ENCODE measurements at places on chromosomes 12 and 14. TPM values are rescaled to one million over a fixed set of nuclear protein-coding genes. Genes with fewer than 3 reads are reported as not detected.

The LUM gene
- total RNA-seq = 0.23 TPM

The LMBR1L gene
- total RNA-seq = 34.4 TPM

The JAG2 gene
- total RNA-seq = 43.7 TPM

DNA sequence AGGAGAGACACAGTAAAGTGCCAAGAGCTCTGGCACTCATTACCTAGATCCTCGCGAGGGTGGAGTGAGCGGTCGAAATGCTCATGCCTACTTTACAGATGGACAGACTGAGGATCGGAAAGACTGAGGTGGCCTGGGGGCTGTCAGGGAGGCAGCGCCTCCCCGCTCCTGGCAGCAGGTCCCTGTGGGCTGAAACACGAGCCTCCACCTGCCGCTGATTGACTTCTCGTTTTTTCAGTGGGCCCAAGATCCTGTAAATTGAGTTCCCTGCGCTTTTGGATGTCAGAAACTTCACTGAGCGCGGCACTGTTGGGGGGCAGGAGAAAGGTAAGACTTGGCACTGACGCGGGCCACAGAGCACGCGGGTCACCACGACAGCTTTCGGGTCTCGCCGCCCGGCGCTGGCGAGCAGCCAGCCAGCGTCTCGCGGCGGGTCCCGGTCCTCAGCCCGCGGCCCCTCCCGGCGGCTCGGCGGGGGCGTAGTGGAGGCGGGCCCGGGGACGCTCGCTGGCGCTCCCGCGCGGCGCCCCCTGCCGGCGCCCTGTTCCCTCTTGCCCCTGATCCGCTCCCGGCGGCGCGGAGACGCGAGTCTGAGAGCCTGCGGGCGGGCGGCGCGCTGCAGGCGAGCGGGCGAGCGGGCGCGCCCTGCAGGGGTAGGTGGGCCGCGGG is 552 bp upstream of the SCN8A start:
- DNase-seq = no peak

DNA sequence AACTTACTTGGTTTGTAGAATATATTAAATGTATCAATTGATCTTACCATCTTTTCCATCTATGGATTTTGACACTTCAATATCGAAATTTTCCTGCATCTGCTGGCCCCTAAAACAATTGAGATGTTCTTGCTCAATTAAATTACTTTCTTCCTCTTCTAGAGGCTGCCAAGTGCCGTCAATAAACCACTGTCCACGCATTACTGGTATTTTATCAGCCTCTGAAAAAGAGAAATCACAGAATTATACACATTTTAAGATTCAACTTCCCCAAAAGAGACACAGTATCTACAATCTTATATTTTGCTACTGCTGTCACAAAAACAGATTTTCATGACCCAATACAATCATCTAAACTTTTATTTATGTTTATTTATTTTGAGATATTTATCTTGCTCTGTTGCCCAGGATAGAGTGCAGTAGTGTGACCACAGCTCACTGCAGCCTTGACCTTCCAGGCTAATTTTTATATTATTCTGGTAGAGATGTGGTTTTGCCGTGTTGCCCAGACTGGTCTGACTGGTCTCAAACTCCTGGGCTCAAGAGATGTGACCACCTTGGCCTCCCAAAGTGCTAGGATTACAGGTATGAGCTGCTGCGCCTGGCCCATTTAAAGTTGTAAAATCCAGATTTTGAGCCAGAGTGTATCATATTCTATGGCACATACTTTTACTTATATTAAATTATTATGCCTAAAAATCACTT is 49.3 kb downstream of the DDHD1 start:
- DNase-seq = no peak

The PTPRR gene
- not detected for total RNA-seq

The CIROP gene
- not detected for total RNA-seq

The SERPINA10 gene
- 0.03 TPM for total RNA-seq

The SPX gene
- total RNA-seq = 0.13 TPM

DNA sequence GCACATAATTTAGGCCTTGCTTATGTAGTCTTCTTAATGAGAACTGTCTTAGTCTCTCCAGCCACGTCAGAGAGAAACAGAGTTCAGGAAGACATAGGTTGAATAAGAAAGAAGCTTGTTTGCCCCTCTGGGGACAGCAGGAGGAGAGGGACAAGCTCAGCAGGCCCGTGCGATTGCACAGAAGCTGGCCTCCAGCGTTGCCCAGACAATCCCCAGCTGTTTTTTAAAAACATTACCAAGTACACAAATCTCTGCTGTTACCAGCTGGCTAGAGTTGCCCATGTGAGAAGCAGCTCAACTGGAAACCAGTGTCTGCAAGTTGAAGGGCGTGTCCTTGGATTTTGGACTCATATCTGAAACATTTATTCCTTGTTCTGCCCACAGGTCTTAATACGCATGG is 232.6 kb downstream of the EFCAB11 start:
- no peak for DNase-seq

The SLC5A8 gene
- total RNA-seq = not detected

GRCh38 chr12:64611341-64612284 is 1.3 kb downstream of the RASSF3 start:
- no peak for DNase-seq

The KLRC2 gene
- total RNA-seq = not detected

GRCh38 chr14:101399737-101400517 is 161.4 kb upstream of the DIO3 start:
- no peak for DNase-seq

DNA sequence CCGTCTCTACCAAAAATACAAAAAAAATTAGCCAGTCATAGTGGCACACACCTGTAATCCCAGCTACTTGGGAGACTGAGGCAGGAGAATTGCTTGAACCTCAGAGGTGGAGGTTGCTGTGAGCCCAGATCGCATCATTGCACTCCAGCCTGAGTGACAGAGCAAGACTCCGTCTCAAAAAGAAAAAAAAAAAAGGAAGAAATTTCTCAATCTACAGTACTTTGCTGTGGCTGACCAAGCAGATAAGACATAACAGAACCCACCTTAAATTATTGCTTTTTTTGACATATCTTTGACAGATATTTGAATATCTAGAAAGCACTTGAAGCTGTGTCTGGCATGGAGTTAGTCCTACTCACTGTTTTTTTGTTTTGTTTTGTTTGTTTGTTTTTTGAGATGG is 34.9 kb upstream of the HNF1A start:
- DNase-seq = no peak

DNA sequence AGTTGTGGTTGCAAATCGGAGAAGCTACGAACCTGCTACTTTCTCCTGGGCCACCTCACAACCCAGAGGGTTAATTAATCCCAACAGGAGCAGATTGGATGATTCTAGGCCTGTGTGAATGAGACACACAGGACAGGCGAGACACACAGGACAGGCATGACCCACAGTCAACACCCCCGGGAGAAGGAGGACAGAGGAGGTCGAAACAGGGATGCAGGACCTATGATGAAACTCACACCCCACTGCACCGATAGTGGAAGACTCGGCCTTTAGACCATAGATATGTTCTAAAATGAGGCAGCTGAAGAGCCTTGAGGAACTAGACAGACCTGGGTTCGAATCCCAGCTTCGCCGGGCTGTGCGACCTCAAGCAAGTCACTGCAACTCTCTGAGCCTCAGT is 11.6 kb downstream of the TMEM119 start:
- no peak for DNase-seq

The TMEM30B gene
- total RNA-seq = 0.10 TPM

DNA sequence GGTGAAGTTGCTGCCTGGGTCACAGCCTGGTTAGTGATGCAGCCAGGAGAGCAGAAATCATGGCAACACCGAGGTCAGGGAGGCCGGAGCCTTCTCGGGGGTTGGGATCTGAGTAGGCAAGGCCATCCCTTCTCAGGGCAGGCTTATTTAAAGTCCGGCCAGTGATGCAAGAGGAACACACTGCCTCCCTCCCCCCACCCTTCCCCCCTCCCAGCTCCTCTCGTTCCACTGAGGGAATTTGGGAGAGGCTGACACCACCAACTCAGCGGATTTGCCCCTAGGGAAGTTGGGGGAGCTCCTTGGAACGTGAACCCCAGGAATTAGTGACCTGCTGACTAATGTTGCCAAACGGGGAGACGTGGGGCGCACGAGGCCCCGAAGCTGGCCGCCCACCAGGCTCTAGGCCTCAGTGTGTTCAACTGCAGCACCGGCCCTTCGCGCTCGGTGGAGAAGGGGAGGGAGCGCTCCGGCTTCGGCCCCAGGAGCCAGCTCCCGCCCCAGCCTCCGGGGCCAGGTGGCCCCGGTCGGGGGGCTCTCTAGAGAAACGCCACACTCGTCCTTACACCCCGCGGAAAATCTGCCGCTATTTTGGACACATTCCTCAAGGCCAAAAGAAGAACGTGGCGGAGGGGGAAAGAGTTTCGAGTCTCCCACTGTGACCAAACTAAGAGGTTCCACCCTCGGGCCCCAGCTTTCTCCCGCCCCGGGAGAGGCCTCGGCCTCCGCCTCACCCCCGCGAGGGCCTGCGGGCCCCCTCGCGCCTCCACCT is 1.6 kb downstream of the CTDSP2 start:
- no peak for DNase-seq

- no peak for DNase-seq
Measured at GRCh38 chr12:92290350-92290695, 144.7 kb upstream of the BTG1 start.

GRCh38 chr14:70827347-70827746 is 18.0 kb upstream of the MAP3K9 start:
- DNase-seq = no peak

DNA sequence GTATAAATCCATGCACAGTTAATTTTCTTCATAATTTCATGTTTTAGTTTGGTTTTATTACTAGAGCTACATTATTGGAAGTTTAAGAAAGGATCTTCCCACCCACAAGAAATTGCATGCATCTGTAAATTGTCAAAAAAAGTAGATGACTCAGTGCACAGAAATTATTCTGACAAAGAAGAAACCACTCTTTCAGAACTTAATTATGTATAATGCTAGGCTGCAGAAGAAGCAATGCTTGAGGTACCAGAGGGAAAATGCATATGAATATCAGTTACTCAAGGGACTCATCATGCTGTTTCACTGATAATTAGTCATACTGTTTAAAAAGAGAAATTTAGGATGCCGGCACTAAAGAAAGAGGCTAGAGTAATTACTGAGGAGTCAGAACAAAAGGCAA is 147.0 kb downstream of the SLC16A7 start:
- DNase-seq = no peak

DNA sequence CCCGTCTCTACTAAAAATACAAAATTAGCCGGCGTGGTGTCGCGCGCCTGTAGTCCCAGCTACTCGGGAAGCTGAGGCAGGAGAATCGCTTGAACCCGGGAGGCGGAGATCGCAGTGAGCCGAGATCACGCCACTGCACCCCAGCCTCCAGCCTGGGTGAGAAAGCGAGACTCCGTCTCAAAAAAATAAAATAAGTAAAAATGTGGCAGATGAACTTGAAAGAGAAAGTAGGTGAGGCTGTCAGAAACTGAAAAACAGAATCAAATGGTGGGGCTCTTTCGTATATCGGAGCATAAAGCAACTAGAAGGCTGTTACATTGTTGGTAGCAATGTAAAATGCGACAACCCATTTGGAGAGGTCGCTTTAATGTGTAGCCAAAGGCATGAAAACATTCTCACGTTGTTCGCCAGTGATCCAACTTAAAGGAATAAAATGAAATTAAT is 767 bp upstream of the CCNT1 start:
- DNase-seq = peak; percentile 5

- peak; percentile 20 for DNase-seq
Measured at GRCh38 chr12:91326058-91327027, 143.7 kb upstream of the DCN start.

DNA sequence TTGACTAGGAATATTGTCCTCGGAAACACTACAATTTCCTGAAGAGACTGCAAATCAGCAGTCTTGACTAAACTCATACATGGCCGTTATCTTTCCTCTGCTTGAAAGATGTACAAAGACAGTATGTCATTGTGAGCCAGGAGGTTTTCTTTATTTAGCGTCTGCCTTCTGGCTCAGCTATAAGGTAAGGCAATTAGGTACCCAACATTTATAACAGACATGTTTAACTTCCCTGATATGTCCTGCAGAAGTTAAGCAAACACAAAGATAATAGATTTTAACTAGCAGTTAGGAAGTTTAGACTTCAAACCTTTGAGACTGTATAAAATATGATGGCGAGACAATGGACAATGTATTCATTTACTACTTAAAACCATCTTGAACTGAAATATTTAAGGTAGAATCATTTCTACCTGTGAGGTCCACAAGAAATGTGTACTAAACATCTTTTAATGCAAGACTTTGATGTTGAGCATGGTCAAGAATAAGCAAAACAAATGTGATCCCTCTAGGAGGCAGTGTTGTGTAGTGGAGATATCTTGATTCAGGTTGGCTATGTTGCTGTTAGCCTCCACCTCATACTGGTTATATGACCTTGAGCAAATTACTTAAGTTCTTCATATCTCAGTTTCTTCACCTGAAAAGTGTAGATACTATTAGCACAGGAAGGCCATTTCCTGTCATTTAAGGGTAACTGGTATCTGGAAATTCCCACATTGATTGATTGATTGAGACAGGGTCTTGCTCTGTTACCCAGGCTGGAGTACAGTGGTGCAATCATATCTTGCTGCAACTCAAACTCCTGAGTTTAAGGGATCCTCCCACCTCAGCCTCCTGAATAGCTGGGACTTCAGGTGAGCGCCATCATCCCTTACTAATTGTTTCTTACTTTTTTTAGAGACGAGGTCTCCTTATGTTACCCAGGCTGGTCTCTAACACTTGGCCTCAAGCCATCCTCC is 96.3 kb upstream of the EEA1 start:
- peak; percentile 22 for DNase-seq

The CD69 gene
- 0.98 TPM for total RNA-seq

- no peak for DNase-seq
Measured at GRCh38 chr14:92635031-92635430, 113.4 kb downstream of the LGMN start.

- DNase-seq = peak; percentile 30
Measured at GRCh38 chr12:82527165-82527780, 159.4 kb upstream of the TMTC2 start.

DNA sequence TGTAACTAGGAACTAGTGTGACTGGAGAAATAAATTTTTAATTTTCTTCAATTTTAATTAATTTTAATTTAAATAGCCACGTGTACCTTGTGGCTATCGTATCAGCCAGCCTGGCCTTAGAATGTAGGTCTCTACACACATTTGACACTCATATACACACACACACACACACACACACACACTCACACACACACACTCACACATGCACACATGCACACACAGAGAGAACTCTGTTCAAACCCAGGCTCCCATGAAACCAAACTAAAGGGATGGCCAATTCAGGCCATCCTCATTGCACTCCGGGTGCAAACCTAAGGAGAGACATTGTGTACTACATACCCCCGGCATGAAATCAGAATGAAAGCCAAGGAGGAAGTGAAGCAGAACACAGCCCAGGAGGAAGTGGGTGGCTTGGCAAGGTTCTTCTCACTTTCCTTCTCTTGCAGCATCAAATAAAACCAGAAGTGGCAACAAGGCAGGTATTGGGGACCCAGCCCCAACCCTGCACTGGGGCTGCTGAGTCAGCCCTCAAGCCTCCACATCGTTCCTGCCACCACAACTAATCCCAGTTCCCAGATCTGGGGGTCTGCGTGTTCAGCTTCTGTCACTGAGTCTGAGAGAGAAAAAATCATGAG is 26.2 kb upstream of the CHPT1 start:
- no peak for DNase-seq

GRCh38 chr12:127690161-127690560 is 576.8 kb upstream of the TMEM132C start:
- DNase-seq = no peak

GRCh38 chr12:57869298-57869926 is 22.9 kb upstream of the CTDSP2 start:
- no peak for DNase-seq

GRCh38 chr14:61586544-61587055 is 108.7 kb upstream of the HIF1A start:
- DNase-seq = no peak
